NCI-H748 treated with DMSO at 0.1 percent for 48 hours (cell line): ENCODE measurements at places on chromosomes 7 and 10.

GRCh38 chr10:75272896-75273295 is 37.1 kb upstream of the COMTD1 start:
- DNase-seq, result no peak

DNA sequence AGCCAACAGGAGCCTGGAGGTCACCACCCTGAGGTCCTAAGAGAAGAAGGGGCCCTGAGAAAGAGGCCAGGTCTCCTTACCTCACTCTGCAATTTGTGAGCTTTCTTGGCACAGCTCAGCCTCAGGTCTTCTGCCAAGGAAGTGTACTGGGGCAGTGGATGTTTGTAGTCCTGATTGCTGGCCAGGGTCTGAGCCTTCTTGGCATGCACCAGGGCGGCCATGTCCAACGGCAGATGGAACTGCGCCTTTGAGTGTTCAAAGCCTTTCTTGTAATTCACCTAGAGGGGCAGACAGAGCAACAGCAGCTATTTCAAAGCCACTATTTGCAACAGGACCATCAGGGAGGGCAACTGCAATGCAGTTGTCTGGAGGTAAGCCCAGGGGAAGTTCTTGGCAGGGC is 51.7 kb downstream of the NRAP start:
- no peak for DNase-seq

DNA sequence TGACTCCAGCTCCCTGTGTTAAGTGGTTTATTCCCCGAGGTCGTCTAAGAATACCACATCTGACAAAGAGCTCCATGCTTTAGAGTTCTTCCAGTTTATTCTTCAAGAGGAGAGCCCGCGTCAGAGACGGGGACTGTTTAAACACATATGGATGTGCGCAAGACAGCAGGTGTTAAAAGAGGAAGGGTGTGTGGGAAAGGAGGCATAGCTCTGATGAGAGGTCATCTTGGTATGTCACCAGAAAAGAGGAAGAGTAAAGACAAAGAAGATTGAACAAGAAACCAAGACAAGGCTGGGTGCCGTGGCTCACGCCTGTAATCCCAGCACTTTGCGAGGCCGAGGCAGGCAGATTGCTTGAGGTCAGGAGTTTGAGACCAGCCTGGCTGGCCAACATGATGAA is 258.7 kb downstream of the CCDC3 start:
- no peak for DNase-seq

- peak; percentile 46 for DNase-seq
These were observed 18.8 kb downstream of the TMEM196 start for GRCh38 chr7:19754521-19755116.

- DNase-seq, result no peak
These were observed 66.5 kb upstream of the SLC35G1 start for GRCh38 chr10:93827056-93827804.

GRCh38 chr7:149823191-149823630 is 15.0 kb upstream of the ZNF862 start:
- DNase-seq, result no peak

- no peak for DNase-seq
These were observed 2.0 kb upstream of the BLVRA start for GRCh38 chr7:43756368-43757072.

GRCh38 chr7:50687575-50688225 is 95.0 kb downstream of the GRB10 start:
- no peak for DNase-seq

DNA sequence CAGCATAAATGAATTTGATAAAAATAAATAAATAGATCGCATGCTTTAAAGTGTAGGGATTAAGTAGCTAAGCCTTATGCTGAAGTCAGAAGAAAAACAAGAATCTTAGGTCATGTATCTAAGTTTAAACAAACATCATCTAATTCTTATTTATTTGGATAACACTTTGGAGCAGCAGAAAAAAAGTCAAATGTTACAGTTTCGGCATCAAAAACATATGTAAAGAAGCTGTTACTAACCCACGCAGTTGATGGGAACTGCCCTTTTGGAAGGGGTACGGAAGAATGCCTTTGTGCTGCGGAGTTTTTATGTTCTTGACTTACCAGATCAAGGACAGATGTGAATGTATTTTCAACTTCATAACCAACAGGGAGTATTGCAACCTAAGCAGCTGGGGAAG is 37.3 kb upstream of the HABP2 start:
- no peak for DNase-seq
